Islet precursor cell (in vitro differentiated cells): ENCODE measurements at places on chromosomes 1 and 21.

DNA sequence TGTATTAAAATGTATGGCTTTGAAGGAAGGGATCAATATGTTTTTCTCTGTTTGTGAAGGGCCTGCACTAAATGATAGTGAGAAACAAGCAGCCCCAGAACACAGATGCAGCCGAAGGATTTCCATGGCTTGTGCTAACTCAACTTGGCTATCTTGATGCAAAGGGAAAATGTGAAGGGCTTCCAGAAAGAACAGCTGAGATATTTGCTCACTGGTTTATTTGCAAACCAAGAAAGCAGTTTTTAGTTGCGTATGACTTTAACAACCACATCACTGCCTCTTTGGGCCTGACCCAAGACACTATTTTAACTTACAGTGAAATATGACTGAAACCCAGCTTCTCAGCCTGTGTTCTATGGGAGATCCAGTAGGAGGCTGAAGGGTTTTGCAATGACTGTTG, 369.9 kb downstream of the SETD4 start:
- no peak for DNase-seq

DNA sequence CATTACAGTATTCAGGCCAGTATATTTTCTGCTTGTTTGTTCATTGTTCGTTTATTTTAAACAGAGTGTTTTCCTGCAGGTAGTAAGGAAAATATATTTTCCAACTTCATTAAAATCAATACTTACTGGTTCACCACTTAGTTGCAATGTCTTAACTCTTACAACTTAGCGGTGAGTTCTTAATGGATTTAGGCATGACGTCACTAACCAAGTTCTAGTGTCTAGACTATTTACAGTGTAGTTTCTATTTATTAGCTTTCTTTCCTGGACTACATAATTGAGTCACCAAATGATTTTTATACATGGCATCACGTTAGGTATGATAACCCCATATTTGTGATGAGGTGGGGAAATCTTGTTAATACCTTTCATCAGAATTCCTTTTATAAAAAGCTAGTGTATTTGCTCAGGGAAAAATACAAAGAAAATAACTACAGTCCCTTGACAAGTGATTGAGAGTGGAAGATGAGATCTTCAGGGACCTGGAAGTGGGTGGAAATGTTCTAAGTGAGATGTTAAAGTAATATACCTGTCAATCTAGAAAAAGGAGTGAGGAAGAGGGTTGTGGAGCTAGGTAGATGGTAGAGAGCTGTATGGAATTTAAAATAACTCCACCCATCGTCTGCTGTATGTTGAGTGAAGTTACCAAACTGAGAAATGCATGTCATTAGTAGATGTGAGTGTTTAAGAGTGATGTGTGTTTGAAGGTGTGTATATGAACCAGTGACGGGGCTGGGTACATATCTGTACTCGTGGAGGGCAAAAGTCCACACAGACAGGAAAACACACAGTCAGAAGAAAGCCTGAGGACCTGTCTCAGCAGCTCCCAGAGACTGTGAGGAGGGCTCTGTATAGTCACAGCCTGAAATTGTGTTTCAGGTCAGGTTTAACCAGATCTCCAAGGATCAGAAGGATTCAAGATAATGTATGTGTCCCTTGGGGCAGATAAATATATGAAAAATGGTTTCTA, 197.6 kb upstream of the ADAMTS5 start:
- no peak for DNase-seq

DNA sequence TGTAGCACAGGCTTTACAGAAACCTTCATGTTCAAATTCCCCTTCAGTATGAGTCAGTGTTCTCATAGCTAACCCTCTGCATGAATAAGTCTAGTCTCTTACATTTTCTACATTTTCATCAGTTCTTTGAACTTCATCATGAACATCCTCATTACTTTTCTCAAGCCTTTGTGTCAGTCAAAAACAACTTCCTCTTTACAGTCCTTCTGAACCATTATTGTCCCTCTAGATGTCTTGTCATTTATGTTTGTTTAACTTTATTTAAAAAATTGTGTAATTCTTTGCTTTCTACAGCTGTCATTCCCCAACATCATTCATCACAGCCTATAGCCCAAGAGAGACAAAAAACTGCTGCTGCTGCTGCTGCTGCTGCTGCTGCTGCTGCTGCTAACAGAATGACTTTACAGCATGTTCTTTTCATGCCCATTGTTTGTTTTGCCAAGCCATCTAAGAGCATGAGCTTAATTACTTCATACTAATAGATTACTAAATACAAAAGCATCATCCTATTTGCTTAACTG, 133.1 kb downstream of the LRRC40 start:
- DNase-seq = no peak

DNA sequence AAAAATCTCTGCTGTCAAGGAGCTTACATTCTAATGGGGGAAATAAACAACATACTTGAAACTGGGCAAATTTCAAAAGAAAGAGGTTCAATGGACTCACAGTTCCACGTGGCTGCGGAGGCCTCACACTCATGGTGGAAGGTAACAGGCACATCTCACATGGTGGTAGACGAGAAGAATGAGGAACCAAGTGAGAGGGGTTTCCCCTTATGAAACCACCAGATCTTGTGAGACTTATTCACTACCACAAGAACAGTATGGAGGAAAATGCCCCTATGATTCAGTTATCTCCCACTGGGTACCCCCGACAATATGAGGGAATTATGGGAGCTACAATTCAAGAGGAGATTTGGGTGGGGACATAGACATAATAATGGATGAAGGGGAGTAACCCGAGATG, 226.4 kb downstream of the ZP4 start:
- no peak for DNase-seq

GRCh38 chr1:18635070-18635577, 4.5 kb downstream of the PAX7 start:
- DNase-seq = no peak

DNA sequence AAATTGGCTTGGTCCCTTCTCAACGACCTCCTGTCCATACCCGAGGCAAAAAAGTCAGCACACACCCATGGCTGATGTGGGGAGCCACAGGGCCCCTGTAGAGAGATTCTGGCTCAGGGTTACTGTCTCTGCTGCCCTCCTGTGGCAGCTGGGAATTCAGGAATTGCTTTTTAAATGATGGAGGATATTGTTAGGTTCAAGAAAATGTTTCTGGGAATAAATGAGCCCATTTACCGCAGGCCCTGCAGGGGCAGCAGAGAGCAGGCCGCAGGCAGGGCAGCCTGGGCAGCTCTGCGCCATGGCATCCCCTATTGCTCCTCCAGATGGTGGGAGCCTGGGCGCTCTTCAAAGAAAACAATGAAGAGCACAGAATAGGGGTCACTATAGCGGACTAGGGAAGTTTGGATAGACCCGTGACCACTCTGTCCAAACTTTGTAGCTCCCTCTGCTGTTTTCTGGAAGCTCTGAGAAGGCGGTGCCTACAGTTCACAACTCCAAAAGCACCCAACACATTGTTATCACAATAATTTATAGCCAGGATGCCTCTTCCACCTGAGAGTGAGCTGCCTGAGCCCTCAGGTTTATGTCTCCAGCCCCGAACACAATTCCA, 201.1 kb downstream of the BACH1 start:
- peak; percentile 59 for DNase-seq

DNA sequence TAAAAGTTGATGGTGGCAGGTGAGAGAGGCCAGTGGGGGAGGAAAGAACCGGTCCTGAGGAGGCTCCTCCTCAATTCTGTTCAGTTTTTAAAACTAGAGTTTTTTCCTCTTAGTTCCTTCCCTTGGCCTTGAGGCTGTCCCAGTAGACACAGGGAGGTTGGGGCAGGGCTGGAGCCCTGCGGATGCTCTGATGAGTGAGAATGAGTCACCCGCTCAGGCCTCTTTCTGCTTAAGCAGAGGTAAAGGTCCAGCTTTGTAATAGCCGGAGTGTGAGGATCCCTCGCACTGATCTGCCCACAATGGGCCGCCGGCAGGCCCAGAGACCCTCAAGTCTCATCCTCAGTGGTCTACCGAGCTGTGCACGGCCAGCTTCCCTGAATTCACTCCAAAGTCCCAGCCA, 49.6 kb upstream of the IRF2BP2 start:
- DNase-seq = peak; percentile 83

- DNase-seq = no peak
These were observed 118.8 kb downstream of the NEK7 start for GRCh38 chr1:198275597-198275996.
